Stimulated activated CD4-positive, alpha-beta T cell treated with anti-CD3 and anti-CD28 coated beads, TNF-alpha, amount 100 ng/mL, for 4 hours (primary cell): ENCODE measurements at places on chromosomes 7 and 10.

DNA sequence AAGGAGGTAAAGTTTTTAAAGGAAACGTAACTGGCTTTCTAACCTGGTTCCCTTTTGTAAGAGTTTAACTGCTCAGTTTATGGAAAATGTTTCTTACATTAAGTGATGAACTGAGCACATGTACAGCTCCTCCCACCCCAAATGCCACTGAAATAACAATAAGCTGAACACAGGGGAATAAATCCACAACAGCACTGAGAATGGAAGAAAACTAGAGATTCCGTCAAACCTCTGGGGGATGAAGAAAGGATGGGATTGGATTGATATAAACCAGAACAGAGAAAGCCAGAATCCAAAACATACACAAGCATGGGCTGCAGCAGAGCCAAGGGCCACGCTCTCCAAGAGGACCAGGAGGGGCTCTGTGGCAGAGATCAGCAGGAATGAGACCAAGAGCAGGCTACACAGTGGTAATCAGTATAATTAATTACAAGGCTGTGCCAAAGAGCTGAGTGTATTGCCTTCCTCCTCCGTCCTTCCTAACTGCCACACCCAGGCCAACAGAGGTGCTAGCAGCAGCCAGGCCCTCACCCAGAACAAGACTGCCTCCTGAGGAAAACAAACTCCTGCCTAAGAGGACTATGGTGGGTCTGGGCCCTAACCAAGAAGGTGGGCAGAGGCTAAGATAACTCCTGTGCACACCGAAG lies 73.9 kb downstream of the KIAA1549 start:
- no peak for DNase-seq

DNA sequence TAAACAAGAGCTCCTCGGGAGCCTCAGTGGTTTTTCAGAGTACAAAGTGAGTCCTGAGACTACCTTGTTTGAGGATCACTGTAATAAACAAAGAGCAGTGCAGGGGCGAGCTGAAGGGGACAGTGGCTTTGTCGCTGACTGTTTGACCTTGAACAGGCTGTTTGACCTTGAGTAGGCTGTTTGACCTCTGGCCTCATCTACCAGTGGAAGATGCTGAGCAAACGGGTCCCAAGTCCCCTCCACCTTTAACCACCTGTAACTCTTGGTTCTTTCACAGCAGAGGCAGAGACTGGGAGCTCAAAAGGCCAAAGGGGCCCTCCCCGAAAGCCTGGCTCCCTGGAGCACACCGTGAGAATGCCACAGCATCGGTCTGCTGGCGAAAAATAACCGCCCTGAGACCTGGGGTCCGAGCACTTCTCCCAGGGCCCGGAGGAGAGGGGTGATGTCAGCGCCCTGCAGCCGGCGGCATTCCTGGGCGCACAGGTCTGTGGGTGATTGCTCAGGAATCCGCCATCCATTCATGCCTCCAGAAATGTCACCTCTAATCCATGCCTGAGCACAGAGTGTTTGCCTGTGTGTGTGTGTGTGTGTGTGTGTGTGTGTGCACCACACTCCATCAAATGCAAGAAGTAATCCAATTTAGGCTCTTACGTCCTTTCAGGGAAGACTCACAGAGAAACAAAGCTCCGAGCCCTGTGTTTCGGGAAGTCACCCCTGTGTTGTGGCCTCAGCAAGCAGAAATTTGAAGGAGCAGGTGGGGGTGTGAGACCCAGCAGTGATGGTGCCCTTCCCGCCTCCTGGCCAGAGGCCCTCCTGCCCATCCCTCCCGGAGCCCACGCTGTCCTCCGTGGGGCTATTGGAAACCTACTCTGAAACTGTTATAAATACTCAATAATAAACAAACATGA lies 66.5 kb downstream of the ASB13 start:
- no peak for DNase-seq

- no peak for DNase-seq
Observed at GRCh38 chr7:37097983-37098382, 350.7 kb downstream of the ELMO1 start.

GRCh38 chr10:117627561-117627960 lies 85.0 kb downstream of the EMX2 start:
- no peak for DNase-seq

DNA sequence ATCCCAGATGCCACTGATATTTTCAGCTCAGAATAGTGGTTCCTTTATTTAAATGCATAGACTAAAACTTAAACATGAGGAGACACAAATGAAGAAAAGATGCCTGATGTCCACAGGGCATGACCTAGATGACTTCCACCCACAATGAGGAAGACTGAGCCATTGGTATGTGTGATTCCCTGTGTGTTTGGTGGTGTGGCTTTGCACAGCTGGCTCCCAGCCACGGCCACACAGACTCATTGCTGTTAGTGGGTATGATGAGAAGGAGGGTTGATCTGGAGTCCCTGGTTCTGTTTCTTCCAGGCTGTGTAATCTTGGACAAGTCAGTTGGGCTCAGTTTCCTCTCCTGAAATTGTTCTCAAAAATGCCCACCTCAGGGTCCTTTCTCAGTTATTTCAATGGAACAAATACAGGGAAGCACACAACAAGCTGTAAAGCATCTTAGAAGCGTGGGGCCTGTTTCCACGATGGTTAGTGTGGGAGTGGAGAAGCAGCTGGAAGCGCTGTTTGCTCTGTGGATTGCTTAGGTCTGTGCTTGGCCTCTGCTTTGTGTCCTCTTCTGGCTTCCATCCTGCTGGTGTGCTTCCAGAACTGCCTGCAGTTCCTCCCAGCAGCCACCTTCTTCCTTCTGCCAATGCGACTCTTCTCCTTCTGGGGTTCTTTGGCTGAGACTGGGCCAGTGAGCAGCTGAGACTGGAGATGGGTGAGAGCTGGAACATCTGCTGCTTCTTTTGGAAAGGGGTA lies 303.7 kb downstream of the BMPER start:
- no peak for DNase-seq

DNA sequence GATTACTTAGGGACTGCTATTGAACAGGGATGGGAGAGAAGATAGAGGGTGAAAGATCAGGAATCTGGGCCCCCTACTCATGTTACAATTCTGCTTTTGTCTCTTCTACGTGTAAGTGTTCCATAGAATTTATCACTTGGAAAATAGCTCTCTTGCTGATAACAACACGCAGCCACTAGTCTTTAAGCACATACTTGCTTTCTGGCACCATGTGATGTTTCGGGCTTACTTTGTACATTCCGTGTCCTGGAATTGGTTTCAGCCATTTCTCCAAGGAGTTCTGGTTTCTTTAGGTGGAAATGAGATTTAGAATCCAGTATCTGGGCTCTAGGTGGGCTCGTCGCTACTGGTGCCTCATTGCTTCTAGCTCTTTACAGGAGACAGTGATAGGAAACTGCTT lies 59.7 kb downstream of the TFAM start:
- DNase-seq = no peak

GRCh38 chr7:27082171-27082570 lies 13.6 kb downstream of the HOXA1 start:
- DNase-seq = no peak

GRCh38 chr7:137882261-137882668 lies 35.5 kb upstream of the DGKI start:
- no peak for DNase-seq

DNA sequence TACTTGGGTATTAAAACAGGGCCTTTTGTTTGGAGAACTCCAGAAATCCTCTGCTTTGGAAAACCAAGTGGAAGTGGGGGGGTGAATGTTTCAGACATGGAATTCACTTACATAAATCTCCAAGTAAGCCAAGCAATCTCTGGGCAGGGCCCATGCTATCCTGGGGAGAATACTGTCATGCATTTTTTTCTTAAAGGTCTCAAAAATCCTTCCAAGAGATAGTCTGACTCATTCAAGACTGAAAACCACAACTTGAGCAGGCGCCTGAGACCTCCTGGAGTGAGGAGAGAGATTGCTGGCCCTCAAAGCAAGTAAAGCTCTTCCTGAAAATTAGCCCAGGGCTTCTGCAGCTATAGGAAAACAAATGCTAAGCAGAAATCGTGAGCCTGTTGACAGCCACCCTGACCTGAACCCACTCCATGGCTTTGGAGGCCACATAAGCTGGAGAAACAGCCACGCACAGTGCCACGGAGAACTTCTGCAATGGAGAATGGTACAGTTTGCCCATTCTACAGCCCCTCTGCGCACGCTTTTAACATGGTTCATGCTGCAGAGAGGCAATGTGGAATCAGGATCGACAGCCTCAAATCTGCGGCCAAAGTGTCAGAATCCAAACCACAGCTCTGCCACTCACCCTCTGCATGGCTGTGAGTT lies 203.1 kb upstream of the AUTS2 start:
- DNase-seq = no peak

GRCh38 chr10:98758463-98758862 lies 311.7 kb upstream of the HPS1 start:
- no peak for DNase-seq

DNA sequence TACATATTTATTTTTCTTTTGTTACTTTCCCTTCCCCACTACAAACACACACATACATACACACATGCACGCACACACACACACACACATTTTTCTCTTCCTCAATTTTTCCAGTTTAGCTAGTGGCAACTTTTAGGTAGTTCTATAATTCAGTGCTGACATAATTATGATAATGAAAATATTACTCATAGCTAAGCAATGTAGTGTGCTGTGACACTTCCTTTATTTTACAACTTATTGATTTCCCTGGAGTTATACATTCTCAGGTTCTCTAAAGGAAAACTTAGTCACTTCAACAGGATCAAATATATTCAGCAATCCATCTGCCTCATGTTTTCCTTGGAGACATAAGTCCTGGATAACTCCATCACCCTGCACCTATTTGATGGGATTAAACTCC lies 151.6 kb downstream of the CACNA2D1 start:
- no peak for DNase-seq

GRCh38 chr10:91909117-91909677 lies at the start of gene FGFBP3:
Gene FGFBP3 (minus strand): TSS chr10:91909486. CDS start chr10:91908969, 517 bp downstream.
- no peak for DNase-seq

GRCh38 chr7:23373151-23374004 lies 74.2 kb downstream of the MALSU1 start:
- DNase-seq = no peak

GRCh38 chr10:91575044-91575610 lies 57.7 kb downstream of the PPP1R3C start:
- DNase-seq = no peak
